ENCODE measurements at places on chromosomes 1 and 21.

DNA sequence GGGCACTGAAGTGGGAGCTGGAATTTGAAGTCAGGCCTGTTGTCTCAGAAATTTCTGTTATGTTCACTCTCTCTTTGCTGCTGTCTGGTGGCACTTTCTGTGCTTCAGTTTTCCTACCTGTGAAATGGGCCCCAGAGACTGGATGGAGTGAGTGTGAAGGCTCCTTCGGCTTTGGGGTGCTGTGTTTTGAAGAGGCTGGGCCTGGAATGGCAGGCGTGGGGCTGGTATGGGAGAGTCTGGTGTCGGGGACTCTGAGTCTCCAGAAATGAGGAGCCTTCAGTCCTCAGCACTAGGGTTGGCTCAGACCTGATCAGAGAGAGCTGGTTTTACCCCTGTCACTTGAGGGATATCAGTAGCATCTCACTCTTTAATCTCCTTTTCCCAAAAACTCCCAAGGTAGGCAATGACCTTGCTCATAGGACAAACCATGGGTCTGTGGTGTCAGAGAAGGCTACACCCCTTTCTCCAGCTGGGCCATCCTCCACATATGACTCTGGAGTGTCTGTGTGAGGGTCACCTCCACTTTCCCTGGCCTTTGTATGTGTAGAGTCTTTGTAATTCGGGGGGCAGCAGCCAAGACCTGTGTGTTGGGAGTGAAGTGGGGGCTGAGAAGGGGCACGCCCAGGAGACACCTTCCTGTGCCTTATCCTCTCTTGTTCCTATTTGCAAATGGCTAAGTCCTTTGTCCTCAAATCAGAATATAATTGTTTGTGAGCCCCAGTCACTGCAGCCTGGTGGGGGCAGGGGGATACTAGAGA is 279.9 kb downstream of the PTPRU start:
- no peak for DNase-seq

- DNase-seq: no peak
These were observed 71.2 kb downstream of the GPR161 start for GRCh38 chr1:168065506-168065905.

DNA sequence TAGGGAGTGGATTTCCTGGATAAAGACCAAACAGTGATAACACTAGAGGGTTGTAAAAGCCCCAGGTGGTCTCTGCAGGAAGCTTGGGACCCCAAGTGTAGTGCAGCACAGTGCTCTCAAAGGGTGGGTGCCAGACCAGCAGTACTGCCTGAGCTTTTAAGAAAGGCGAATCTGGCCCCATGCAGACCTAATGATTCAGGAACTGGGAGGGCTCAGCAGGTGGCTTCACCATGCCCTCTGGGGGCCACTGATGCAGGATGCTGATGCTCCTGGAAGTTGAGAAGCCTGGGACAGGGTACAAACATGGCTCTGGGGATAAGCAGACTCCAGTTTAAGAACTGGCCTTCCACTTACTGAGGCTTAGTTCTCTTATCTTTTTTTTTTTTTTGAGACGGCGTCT is 29.1 kb upstream of the NEK2 start:
- no peak for DNase-seq

GRCh38 chr1:43373066-43373940 is 5.5 kb upstream of the ELOVL1 start:
- no peak for DNase-seq

DNA sequence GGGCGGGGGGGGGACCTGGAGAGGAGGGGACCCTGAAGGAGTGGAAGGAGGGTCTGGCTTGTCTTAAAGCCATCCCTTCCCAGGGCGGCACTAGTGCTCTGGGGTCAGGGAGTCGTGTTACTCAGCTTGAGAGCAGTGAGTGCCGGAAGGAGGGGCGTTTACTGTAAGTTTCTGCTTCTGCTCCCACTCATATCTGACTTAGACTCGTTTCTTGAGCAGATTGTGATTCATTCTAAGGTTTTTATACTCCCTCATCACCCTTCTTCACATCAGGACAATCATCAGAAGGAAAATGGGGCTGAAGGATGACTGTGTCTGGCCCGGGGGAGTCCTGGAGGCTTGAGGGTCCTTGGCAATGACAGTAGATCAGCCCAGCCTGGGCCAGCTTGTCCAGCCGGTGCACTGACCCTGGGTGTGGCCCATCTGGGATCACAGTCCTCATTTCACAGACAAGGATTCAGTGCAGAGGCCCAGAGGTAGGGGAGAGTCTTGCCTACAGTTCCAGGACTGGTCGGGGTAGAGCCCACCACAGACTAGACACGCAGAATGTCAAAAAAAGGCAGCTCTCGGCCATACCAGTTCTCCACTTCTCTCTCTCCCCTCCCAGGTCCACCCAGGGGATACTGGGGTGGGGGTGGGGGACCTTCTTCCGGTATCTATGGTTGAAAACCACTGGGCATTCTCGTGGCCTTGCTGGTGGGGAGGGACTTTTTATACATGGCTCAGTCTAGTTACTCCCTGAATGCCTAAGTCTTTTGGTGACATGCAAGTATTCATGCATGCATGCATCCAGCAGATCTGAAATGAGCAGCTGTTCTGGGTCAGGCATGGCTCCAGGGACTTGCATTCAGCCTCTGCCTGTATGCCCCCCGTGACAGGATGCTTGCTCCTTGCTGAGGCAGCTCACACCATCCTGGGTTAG is 5.1 kb downstream of the TNFRSF8 start:
- DNase-seq: no peak

- DNase-seq: no peak
These were observed 2.5 kb downstream of the TGFBR3 start for GRCh38 chr1:91883470-91883869.

GRCh38 chr1:240528591-240528990 is 83.4 kb downstream of the GREM2 start:
- no peak for DNase-seq

- DNase-seq: peak; percentile 33
These were observed 4.6 kb upstream of the BTG2 start for GRCh38 chr1:203300441-203301330.

DNA sequence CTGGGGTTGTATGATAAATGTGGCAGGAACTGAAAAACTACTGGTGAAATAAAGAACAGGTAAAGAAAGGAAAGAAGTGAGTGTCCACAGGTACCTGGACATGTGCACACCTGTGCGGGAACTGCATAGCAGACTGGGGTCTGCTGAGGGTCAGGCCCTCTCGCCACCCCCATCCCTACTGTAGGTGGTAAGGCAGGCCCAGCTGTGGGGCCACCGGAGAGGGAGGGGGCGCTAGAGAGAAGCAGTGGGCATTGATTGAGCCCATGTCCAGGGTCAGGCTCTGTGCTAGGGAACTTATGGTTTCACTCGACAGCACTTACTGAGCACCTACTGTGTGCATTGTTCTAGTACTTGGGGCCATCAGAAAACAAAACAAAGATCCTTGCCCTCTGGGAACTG is 400.5 kb downstream of the MATN1 start:
- no peak for DNase-seq

DNA sequence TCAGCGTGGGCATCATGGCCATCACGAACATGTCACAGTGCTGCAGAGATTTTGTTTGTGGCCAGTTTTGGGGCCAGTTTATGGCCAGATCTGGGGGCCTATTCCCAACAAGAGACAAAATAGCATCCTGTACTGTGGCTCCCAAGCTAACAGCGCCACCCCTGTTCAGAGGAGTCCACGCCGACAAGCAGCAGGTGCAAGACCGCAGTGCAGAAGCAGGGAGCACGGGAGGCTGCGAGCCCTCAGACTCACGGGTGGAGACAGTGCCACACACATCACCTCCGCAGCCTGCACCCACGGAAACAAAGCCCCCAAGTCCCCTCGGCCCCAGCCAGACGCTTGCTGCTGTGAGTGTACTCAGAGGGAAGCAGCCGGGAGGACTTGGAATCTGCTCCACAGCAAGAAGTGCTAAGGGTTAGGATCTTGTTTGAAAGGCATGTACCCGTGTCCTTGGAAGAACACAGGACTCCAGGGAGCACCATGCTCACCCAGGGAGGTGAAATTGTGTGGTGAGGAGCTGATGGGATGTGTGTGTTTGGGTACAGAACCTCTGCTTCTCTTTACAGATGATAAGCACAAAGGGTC is 7.1 kb downstream of the TCP10L start:
- DNase-seq: no peak

GRCh38 chr21:45436351-45437065 is 31.5 kb downstream of the COL18A1 start:
- DNase-seq: peak; percentile 37

GRCh38 chr1:98429965-98430443 is 231.5 kb upstream of the SNX7 start:
- DNase-seq: no peak

GRCh38 chr1:172770071-172770470 is 111.2 kb downstream of the FASLG start:
- peak; percentile 55 for DNase-seq

DNA sequence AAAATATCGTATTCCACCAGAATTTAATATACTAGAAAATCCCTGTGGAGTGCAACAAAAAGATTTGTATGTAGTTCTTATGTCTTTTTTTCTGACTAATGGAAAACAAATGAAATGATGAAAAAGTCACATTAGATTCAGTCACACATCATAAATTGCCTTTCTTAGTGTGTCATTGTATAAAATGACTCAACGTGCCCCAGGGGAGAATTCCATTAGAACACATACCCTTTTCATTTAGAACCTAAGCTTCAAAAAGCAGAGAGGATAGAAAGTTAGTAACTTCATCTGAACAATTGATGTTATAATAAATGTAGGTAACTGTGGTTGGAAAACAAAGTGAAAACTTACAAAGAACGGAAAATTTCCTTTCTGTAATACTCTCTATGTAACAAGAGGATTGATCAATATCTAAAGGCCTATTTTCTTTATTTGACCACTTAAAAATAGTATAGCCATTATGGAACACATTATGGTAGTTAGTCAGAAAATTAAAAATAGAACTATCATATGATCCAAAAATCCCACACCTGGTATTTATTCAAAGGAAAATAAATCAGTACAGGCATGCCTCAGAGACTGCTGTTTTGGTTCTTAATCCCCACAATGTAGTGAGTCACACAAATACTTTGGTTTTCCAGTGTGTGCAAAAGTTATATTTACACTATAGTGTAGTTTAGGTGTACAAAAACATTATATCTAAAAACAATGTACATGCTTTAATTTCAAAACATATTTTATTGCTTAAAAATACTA is 1016.1 kb downstream of the KCNT2 start:
- DNase-seq: no peak
